ENCODE measurements at places on chromosomes 3 and 15. TPM values are rescaled to one million over a fixed set of nuclear protein-coding genes. Genes with fewer than 3 reads are reported as not detected.

SPRED1 gene
- 64.1 TPM for total RNA-seq

H1-8 gene
- not detected for total RNA-seq

PPP2R3A gene
- total RNA-seq = 117 TPM

TJP1 gene
- total RNA-seq = 76.2 TPM

TMEM207 gene
- total RNA-seq = not detected

RASGRP1 gene
- 2.1 TPM for total RNA-seq

P3H2 gene
- total RNA-seq = 33.1 TPM

IMPG2 gene
- total RNA-seq = 2.1 TPM

SPATA12 gene
- total RNA-seq = not detected

CCR3 gene
- 0.51 TPM for total RNA-seq

ITIH3 gene
- 0.62 TPM for total RNA-seq

FANCD2OS gene
- not detected for total RNA-seq

OR5K2 gene
- total RNA-seq = not detected

CHRNA3 gene
- 0.82 TPM for total RNA-seq

ACAN gene
- total RNA-seq = 12.6 TPM

SLCO3A1 gene
- total RNA-seq = 10.7 TPM

CCDC32 gene
- total RNA-seq = 21.5 TPM

COL6A5 gene
- total RNA-seq = not detected

P2RY12 gene
- total RNA-seq = 0.21 TPM

TMC3 gene
- not detected for total RNA-seq

ABHD6 gene
- 8.3 TPM for total RNA-seq

AGBL1 gene
- total RNA-seq = 77.9 TPM

PBRM1 gene
- total RNA-seq = 94.3 TPM

GHRL gene
- not detected for total RNA-seq

LDHAL6B gene
- total RNA-seq = not detected

FMN1 gene
- 5.3 TPM for total RNA-seq

SH2D7 gene
- not detected for total RNA-seq

CCR4 gene
- total RNA-seq = not detected

WDR93 gene
- not detected for total RNA-seq

SIDT1 gene
- 3.1 TPM for total RNA-seq

POMGNT2 gene
- total RNA-seq = 15.6 TPM

CAV3 gene
- 143 TPM for total RNA-seq

REC114 gene
- total RNA-seq = not detected

TM6SF1 gene
- total RNA-seq = 6.3 TPM

PLCL2 gene
- total RNA-seq = 94.1 TPM

TMIE gene
- total RNA-seq = not detected

ZCWPW2 gene
- total RNA-seq = 1.0 TPM

CORO2B gene
- total RNA-seq = 2.3 TPM

IP6K2 gene
- total RNA-seq = 62.9 TPM

PROS1 gene
- 43.9 TPM for total RNA-seq

STAC gene
- 32.6 TPM for total RNA-seq

SLC24A5 gene
- total RNA-seq = not detected

CACNA2D2 gene
- 4.3 TPM for total RNA-seq

SNX1 gene
- total RNA-seq = 74.9 TPM

MAGEL2 gene
- 6.4 TPM for total RNA-seq

NOX5 gene
- not detected for total RNA-seq

PLA2G4E gene
- total RNA-seq = 1.9 TPM

ETV5 gene
- 26.1 TPM for total RNA-seq

PLIN1 gene
- not detected for total RNA-seq

NMNAT3 gene
- total RNA-seq = 7.5 TPM

All from tongue (tissue), 3 donors.